ENCODE measurements at places on chromosomes 2 and 18.

DNA sequence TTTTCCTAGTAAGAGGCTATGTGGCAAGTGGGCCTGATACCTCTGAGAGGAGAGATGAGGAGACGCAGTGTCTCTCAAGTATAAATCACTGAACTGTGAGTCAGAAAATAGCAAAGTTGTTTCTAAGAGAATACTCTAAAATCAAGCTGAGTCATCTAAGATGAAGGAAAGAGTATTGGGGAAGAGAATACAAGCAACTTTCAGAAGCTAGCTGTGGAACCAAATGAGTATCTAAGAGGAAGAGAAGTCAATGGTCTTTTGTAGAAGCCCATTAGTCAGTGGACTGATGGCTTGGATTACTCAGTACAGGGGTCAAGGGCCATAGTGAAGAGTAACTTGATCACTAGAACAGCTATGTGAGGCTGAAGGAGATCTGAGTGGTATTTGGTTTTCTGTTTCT, 2.7 kb upstream of the DCC start:
- no peak for DNase-seq

- DNase-seq = no peak
Measured at GRCh38 chr2:3986530-3987258, 283.3 kb downstream of the DCDC2C start.

DNA sequence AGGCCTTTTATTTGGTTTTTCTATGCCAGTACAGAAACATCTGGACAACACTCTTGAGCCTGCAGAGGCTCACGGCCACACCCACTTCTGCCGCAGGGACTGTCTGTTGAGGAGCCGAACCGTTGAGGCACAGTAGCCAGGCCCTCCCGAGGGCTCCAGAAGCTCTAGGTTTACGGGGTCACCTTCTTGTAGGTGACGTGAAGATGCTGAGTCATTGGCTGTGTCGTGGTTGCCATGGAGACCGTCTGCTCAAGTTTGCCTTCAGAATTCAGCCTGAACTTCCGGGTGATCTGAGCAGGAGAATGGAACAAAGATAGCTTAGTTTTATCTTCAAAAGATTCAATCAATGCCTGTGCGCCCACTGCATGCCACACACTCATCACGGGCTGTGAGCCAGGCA, 25.9 kb downstream of the BOK start:
- DNase-seq = no peak

DNA sequence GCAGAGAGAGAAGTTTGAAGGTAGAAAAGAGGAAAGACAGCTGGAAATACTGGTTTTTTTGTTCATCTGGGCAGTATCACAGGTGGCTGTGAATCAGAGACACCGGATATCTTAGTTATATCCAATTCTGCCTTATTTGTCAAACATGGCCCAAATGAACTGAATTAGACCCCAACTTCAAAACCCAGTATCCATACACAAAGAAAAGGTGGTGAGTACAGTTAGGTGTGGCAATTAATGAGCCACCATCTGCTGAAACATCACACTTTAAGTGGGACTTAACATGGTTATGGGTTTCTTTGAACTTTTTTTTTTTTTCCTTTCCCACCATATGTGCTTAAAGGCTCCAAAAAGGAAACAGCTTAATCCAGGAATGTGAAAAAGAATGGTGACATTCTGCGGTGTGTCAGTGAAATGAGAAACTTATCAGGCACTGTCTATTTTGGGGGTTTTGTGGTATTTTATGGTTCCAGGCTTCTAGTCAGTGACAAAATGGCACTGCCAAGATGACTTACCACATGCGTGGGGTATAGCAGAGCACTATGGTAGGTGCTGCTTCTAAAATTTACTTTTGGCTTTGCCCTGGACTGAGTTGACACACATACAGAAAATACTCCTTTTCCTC, 5.0 kb upstream of the TMEM178A start:
- DNase-seq = no peak

DNA sequence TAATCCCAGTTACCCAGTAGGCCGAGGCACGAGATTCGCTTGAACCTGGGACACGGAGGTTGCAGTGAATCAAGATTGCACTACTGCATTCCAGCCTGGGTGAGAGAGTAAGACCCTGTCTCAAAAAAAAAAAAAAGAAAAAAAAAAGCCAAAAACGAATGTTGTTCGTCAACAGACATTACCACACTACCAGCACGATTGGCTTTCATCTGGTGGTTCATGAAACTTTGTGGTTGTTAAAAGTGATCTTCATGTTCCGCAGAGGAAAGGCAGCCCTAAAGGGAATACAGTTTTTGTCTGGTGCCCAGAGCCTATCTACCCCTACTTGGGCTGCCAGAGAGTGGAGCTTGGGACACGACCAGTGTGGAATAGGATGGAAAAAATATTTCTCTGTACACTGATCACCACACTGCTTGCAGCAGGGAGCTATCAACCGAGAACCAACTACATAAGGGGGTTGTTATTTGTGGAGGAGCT, 13.6 kb upstream of the CXCR4 start:
- DNase-seq = no peak

GRCh38 chr2:211458974-211459373, 902.6 kb downstream of the CPS1 start:
- no peak for DNase-seq

- no peak for DNase-seq
Measured at GRCh38 chr18:46373131-46373530, 268.9 kb downstream of the HAUS1 start.

DNA sequence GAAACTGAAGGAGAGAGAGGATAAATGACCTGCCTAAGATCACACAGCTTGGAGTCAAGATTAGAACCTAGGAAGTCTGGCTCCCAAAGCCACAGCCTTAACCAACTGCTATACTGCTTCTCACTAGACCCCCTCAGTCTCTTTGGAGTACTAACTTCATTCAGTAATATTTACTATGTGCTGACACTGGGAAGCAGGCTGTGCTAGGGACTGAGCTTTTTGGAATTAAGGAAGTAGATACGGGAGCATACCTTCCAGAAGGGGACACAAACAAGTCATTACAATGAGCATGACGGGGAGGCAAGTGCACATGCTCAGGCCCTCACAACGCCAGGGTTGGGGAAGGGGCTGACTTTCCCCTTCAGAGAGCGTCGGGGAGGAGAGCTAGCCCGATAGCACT, 97.7 kb downstream of the INO80D start:
- no peak for DNase-seq

- no peak for DNase-seq
Measured at GRCh38 chr2:27085673-27086089, 891 bp upstream of the KHK start.

- DNase-seq = no peak
Measured at GRCh38 chr2:207847098-207847806, 77.5 kb upstream of the FZD5 start.

- DNase-seq = no peak
Measured at GRCh38 chr2:105455488-105456003, 56.7 kb upstream of the FHL2 start.

GRCh38 chr18:56973487-56973886, 173.4 kb upstream of the BOD1L2 start:
- no peak for DNase-seq

DNA sequence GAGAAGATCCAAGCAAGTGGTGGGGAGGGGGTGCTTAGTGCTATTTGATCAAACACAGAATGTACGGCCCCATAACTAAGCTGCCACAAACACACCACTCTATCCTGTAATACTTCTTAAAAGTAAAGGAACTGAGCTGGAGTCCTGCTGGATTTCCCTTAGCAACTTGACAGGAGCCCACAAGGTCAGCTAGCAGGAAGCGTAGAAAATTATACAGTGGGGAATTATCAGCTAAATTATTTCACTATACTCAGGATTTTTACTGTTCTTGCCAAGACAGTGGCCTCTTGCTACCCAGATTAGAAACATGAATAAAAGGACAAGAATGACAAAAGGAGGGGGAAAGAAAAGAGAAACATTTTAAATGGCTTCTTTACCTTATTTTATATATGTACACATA, 217.1 kb downstream of the ZNF521 start:
- DNase-seq = no peak

- DNase-seq = no peak
Measured at GRCh38 chr18:32891130-32891529, 118.3 kb upstream of the KLHL14 start.

- DNase-seq = no peak
Measured at GRCh38 chr2:176664478-176664877, 395.2 kb downstream of the MTX2 start.

DNA sequence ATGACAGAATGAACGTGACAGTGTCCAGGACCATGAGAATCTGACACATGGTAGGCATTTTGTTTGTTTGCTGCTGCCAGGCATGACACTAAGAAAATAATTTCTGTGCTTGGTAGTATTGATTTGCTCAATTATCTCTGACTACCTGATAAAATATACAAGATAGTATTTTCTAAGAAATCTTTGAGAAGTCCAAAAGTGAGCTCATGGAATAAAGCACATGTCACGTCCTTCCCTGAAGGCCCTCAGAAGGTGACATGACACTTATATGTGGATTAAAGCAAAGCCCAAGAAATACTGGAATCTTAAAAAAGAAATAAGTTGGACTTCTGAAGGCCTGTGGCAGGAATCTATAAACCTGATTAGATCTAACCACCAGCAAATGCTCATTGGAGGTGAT, 3.8 kb upstream of the TTN start:
- no peak for DNase-seq

DNA sequence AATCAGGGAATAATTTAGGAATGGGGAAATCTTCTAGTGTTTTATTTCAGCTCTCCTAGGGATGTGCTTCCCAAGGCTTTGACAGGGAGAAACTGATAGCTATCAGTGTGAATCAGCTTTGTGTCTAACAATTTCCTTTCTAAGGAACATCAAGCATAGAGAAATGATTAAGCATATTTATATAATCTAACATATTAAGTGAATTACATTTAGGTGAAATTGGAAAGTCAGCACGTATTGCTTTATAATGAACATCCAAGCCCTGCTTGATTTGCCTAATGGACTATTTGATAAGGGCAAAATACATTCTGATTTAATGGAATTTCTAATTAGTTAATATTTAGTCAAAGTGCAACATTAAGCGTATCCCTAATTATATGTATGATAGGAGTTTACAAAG, 19.5 kb upstream of the TSPYL6 start:
- no peak for DNase-seq

GRCh38 chr18:6236258-6236657, 178.5 kb downstream of the L3MBTL4 start:
- DNase-seq = no peak

GRCh38 chr2:26533661-26534060, 55.7 kb upstream of the OTOF start:
- no peak for DNase-seq

- no peak for DNase-seq
Measured at GRCh38 chr18:14970027-14970426, 222.1 kb downstream of the ANKRD30B start.

DNA sequence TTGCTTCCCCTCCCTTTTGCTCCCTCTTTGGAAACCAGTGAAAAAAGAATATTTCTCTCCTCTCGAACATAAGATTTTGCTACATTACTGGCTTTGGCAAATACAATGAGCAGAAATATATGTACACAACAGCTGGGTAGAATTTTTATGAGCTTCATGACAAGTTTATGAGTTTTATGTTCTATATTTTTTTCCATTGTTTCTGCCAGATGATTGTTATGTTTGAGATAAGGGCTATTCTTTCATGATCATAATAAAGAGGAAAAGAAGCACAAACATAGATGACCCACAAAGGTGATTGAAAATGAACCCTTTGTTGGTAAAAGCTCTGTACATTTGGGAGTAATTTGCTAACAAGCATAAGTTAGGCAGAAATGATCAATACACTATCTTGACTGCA, 14.8 kb upstream of the TFPI start:
- DNase-seq = no peak

GRCh38 chr2:64656379-64656778, 2.7 kb upstream of the SERTAD2 start:
- DNase-seq = no peak

DNA sequence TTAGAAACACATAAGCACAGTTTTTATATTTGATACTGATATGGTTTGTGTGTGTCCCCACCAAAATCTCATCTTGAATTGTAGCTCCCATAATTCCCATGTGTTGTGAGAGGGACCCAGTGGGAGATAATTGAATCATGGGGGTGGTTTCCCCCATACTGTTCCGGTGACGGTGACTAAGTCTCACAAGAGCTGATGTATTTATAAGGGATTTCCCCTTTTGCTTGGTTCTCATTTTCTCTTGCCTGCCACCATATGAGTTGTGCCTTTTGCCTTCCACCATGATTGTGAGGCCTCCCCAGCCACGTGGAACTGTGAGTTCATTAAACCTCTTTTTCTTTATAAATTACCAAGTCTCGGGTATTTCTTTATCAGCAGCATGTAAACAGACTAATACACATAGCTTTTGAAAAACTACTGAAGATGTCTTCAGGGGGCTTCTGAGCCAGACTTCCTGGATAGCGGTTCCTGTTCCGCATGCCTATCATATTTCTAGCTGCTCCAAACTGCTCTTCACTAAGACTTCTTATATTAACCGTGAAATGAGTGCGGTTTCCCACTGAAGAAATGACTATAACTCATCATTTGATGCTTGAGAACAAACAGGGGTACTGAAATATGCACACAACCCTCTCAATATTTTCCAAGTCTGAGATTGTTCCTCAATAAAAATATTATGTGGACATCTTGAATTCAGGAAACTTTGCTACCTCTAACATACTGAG, 75.8 kb downstream of the SPHKAP start:
- no peak for DNase-seq

GRCh38 chr2:71466301-71467179, 13.2 kb downstream of the DYSF start:
- no peak for DNase-seq

GRCh38 chr2:46435353-46435752, 44.0 kb upstream of the TMEM247 start:
- no peak for DNase-seq

DNA sequence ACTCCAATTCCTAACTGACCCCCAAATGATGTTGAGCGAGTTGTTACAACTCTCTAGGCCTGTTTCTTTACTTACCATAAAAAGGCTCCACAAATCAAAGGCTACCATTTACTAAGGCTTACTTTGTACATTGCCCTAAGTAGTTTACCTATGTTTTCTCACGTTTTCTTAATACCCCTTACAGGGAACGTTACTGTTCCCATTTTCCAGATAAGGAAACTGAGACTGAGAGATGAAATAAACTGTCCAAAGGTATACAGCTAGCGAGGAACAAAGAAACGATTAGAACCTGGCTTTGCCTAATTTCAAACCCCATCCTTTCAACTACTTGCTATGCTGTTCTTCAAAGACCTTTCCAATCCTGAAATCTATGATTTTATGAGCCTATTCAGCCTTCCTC, 74.8 kb upstream of the SPTBN1 start:
- no peak for DNase-seq

- DNase-seq = no peak
Measured at GRCh38 chr2:230868161-230868946, 3.6 kb downstream of the ITM2C start.

DNA sequence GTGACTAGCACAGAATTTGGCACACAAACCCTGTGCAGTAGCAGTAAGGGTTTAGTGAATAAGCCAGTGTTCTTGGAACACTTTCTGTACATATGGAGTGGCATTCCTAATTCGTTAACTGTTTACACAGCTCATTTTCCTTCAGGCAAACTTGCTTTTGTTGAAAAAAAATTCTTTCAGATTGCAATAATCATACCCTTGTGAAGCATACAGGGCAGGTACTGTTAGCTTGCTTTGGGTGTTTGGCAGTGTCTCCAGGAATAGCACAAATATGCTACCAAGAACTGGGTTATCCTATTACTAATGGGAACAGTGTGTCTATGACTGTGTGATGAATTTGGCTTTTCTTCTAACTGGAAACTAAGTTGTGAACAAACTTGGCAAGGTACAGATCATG, 33.4 kb downstream of the UGP2 start:
- no peak for DNase-seq

GRCh38 chr18:69349912-69350597, 50.6 kb upstream of the DOK6 start:
- DNase-seq = no peak

- DNase-seq = no peak
Measured at GRCh38 chr2:239819091-239819973, 205.8 kb downstream of the NDUFA10 start.
